AG04450 (cell line): ENCODE measurements at places on chromosomes 2 and 18.
A peak's percentile ranks its signal among the peaks of the same experiment; 100 is the strongest.

GRCh38 chr2:69169655-69170389 is 156.8 kb downstream of the ANTXR1 start:
- no peak for DNase-seq

DNA sequence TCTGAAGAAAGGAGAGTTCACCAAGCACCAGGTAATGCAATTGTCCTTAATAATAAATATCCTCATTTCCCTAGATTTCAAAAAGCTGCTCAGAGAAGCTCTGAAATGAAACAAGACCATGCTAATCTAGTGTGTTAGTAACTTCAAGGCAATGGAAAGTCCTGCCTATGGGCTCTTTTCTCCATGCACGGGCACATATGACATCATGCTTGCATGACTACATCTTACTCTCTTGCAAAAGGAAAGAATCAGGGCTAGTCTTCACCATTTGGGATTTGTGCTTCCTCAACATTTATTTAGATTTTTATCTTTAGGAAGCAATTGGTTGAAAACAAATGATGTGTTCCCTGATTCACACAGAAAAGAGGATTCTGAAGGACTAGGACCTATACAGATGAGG is 204.0 kb upstream of the POU3F3 start:
- DNase-seq, result no peak

- peak; percentile 88 for DNase-seq
Measured at GRCh38 chr2:108594982-108595464, 60.8 kb downstream of the LIMS1 start.

DNA sequence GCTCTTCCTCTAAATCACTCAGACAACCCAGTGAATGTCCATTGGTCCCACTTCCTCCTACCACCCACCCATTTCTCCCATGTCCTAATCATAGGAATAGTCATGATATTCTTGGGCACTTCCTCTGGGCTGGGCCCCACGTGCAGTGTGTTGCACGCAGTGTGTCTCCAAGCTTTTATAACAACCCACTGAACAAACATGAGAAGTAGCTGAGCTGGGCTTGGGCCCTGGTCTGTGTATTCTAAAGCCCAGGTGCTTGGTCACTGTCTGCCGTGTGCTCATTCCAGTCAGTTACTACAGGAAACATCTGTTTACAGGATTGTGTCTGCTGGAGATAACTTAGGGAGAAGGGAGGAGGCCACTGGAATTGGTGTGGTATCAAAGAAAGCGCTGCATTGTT is 64.2 kb upstream of the THOC1 start:
- DNase-seq, result no peak

DNA sequence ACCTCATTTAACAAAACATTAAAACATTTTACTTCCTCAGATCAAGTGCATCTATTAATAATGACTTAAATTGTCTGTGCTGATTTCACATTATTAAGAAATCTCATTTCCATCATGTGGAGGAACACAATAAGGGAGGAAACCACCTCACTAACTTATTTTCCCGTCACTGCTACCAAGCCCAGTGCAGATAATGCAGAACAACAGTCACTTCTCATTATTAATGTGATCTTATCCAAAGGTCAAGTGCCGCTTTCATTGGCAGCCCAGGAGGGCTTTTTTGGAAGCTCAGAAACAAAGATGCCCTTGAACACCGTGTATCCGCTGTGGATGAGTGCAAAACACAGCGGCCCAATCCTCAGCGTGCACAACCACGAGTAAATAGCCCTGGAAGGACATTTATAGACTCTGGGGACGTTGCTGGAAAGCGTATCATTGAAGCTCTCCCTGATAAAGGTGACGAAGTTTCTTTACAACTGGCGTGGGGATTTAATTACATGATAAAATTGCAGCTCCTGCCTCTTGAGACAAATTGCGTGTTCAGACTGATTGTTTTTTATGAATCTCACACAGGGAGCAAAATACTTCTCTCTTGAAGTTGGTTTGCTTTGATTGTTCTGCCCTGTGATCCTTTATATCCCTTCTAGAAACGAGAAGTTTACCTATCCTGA is 13.2 kb downstream of the ASB18 start:
- no peak for DNase-seq
